ENCODE measurements at places on chromosomes 2 and 18.

- no peak for DNase-seq
Observed at GRCh38 chr2:219680958-219681693, 53.7 kb downstream of the SLC4A3 start.

DNA sequence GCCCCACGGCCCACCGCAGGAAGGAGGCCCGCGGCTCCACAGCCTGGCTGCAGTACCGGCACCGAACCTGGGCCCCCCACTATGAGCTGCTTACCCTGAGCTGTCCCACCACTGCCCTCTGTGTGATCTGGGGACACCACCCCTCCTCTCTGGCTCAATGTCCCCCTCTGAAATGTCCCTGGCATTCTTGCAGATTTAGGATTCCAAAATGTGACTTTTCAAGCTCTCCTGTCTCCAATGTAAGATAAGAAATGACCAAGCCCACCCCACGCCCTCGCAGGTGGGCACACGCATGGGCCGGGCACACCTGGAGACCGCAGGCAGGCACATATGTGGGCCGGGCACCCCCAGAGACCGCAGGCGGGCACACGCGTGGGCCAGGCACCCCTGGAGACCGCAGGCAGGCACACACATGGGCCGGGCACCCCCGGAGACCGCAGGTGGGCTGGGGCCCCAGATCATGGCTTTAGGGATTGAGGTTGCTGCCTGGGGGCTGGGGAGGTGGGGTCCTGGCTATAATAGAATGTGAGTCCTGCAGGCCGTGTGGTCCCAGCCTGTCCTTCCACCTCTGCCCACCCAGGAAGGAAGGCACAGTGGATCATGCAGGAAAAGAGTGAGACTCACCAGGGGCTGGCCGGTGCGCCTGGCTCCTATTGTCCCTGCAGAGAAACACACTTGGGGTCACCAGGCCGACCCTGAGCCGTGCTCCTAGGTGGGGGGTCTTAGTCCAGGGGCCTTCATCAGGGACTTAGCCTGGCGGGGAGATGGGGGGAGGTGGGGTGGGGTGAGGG is 7.2 kb downstream of the PDCD1 start:
- no peak for DNase-seq

- DNase-seq: no peak
Observed at GRCh38 chr2:150598383-150598782, 110.9 kb upstream of the RND3 start.

DNA sequence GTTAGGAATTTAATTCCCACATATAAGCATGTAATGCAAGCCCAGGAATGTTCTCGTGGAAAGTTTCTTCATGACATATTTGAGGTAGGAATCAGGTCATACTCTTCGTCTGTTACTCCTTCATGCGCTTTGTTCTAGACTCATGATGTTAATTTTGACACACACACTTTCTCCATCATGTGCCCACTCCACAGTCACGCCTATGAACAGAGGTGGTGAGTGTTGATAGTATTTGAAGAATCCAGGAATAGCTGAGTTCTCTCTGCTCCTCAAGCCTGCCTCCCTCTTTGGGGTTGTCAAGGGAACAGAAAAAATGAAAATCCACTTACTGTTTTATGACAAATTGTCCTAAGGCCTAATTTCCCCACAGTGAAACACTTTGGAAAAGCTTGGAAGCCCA is 117.3 kb upstream of the SERPINE2 start:
- no peak for DNase-seq
